ENCODE measurements at places on chromosomes 13 and 19. TPM values are rescaled to one million over a fixed set of nuclear protein-coding genes. Genes with fewer than 3 reads are reported as not detected.

The TGFB1 gene
- total RNA-seq = 155 TPM

The CPB2 gene
- not detected for total RNA-seq

The OVOL3 gene
- not detected for total RNA-seq

The PABPC3 gene
- total RNA-seq = 0.45 TPM

The CYP4F22 gene
- total RNA-seq = not detected

The KLHL1 gene
- not detected for total RNA-seq

The ZNF234 gene
- total RNA-seq = 9.0 TPM

DNA sequence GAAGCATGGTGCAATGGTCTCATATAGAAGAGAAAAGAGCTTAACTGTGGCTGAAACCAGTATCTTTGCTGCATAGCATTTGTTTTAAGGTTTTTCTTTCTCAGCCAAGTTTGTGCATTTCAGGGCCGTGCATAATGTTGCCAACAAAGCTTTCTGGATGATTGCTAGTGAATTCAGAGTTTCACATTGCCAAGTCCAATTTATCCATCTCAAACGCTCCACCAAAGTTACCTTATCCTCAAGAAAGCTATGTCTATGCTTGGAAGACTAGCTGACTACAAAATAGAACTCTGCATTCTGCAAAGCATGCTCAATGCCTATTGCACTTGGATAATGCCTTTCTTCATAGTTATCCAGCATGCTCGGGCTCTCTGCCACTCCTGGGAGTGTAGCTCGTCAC, 535.8 kb upstream of the SGCG start:
- DNase-seq = no peak

DNA sequence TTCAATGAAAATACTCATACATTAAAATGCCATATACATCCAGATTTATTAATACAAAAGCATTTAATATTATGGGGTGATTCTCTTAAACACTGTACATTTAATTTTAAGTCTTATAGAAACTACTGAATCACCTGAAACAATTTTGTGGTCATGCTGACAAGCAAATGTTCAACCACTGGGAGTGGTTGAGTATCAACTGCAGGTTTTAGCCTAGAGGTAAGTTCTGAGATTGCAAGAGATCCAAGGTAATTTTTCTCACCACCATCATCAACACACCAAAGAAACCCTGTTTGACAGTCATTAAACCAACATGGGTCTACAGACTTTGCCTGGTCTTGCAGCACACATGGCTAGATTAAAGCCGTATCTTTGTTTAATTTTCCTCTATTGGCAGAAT, 196.3 kb downstream of the LHFPL6 start:
- no peak for DNase-seq

DNA sequence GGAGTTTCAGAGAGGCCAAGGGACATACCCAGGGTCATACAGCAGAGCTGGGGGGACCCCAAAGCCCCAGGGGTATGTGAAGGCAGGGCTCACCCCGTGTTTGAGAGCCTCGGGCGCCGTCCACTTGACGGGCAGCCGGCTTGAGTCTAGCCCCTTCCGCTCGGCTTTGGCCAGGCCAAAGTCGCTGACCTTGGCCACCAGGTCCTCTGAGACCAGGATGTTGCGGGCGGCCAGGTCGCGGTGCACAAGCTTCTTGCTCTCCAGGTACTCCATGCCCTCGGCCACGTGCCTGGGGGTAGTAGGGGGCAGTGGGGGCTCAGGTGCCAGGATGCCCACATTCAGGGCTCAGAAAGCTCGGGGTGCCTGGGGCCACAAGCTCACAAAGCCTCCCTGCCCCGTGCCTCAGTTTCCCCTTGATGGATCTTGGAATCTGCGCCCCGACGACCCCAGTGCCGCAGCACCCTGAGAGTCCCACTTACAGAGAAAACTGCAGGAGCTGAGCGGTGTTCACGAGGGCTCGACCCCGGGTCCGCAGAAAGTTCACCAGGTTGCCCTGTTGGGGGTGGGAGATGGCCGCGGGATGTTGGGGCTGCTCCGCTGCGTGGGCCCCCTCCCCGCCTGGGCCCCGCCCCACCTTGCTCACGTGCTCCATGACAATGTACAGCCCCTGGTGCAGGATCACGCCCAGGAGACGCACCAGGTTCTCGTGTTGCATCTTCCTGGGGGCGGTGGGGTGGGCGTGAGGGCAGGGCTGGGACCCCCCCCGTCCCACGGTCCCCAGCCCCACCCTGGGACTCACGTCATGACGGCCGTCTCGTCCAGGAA, 7.1 kb downstream of the MATK start:
- DNase-seq = no peak

DNA sequence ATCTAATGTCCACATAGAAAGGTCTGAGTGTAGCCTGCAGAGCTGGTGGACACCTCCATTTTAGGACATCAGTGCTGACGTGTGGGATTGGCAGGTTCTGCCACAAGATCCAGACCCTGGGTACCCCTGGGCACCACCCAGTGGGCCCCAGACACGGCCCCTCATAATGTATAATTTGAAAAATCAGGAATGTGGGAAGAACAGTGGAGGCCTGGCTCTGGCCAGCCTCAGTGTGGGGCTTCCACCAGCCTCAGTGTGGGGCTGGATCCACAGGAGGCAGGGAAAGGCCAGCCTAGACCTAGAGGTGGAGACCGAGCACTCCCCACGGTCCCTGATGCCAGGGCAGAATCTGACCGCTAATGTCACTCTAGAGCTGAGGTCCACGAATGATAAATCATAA, 150.7 kb upstream of the SOX1 start:
- DNase-seq = no peak

- DNase-seq = no peak
These were observed 232.6 kb downstream of the UQCRFS1 start for GRCh38 chr19:28980236-28980868.

DNA sequence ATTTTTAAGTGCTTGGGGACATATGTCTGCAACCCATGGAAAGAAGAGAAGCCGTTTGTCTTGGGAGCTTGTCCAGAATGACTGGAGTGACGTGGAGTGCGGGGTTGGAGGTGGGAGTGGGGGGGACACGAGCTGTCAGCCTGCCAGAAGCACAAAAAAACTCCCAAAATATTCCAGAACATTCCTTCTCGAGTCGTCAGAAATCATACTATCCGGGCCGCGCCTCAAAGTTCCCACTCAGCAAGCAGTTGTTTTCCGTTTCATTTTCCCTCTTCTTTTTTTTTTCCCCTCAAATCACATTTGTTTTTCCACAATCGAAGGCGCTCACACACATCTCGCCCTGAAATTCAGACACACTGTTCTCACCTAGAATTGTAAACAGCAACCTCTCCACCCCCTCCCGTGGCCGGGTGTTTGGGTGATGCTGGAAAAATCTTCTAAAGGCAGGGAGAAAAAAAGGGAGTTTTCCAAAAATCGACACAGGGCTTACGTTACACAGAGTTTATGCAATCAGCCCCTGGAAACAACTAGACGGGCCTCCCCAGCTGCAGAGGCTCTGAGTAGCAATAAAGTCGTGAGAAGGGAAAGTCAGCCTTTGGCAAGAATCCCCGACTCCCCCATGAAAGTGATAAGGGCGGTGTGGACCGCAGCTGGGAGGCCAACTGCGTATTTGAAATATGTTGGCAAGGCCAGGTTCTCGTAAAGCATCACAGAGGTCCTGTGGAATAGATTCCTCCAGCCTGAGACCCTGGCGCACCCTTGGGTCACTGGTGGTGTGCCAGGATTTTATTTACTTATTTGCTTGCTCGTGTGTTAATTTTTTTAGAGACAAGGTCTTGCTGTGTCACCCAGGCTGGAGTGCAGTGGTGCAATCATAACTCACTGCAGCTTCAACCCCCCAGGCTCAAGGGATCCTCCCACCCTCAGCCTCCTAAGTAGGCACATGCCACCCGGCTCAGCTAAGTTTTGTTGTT, 31.2 kb upstream of the KLF2 start:
- DNase-seq = peak; percentile 96

- DNase-seq = no peak
These were observed 6.6 kb downstream of the C13orf46 start for GRCh38 chr13:113967206-113967720.

GRCh38 chr19:3914199-3914598, 18.7 kb upstream of the NMRK2 start:
- DNase-seq = no peak

GRCh38 chr19:34265221-34265650, 10.9 kb downstream of the GARRE1 start:
- no peak for DNase-seq

DNA sequence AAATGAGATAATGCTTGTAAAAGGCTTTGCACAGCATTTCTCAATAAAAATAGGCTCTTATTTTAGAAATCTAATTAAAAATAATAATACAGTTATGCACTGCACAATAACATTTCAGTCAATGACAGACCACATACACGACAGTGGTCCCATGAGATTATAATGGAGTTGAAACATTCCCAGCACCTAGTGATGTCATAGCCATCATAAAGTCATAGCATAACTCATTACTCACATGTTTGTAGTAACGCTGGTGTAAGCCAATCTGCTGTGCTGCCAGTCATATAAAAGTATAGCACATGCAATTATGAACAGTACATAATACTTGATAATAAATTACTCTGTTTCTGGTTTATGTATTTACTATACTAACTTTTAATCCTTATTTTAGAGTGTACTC, 12.7 kb upstream of the SERPINE3 start:
- no peak for DNase-seq

DNA sequence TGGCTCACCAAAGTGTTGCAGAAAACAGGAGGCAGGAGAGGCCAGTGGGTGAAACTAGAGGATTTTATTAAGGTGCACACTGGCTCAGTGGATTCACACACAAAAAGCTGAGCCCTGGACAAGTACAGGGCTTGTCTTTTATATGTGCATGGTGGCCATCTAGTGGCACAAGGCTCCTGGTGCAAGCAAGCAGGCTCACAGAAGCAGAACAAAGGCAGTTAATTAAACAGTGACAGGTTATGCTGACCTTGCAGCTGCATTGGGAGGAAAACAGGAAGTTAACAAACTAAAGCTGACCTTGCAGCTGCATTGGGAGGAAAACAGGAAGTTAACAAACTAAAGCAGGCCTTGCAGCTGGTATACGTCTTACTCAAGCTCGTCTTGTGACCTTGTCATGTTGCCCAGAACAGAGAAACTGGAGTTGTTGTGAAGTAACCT, 65.3 kb upstream of the ZNF681 start:
- no peak for DNase-seq

DNA sequence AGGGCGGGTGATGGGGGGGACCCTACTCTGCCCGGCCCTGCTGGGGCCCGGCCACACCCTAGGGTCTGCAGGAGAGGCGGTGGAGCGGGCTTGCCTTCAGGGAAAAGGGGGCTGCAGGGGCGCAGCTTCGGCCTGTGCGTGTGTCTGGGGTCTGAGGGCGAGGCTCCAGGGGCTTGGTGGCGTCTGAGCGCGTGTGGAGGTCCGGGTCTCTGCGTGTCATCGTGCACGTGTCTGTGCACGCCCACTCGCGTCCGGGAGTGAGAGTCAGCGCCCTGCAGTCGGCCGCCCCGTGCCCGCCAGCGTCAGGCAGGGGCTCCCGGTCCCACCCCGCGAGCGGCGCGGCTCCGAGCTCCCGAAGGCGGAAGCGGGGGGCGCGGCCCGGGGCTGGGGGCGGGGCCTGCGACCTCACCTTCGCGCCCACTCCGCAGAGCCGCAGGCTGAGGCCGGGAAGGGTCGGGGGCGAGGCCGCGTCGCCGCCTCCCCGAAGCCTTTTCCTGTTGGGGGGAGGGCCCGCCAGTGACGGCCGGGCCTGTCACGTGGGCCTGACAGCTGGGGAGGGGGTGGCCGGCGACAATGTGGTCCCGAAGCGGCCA, at the start of gene ARHGAP45:
ARHGAP45 (plus strand) TSS at position 420 of the 593 bp plus-strand sequence. CDS start 239 bp downstream, outside the sequence.
- no peak for DNase-seq

DNA sequence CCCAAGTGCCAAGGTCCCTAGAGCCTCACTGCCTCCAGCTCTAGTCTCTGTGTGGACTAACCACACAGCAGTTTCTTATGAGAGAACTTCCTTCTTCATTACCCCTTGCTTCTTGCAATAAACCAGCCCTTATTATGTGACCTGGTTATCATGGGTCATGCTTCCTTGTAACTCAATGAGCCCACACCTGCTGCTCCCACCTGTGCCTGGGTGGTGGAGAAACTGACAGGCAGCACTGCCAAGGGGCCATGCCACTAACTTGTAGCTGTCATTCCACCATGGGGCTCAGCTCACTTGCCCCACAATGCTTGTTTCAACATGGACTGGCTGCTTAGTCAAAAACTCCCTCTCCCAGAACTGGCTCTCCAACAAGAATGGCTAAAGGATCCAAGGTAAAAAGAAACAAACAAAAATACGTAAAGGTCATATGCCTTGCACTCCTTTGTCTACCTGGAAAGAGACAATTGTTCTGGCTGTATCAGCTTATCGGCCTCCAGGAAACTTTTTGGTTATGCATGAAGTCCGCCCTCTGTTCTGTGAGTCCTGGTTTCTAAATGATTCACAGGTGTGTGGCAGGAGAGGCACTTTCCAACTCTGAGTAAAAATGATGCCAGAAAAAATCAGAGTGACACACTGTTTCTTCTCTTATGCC, 446.4 kb downstream of the COG6 start:
- no peak for DNase-seq

- peak; percentile 32 for DNase-seq
These were observed 17.3 kb downstream of the CKM start for GRCh38 chr19:45305421-45305820.

DNA sequence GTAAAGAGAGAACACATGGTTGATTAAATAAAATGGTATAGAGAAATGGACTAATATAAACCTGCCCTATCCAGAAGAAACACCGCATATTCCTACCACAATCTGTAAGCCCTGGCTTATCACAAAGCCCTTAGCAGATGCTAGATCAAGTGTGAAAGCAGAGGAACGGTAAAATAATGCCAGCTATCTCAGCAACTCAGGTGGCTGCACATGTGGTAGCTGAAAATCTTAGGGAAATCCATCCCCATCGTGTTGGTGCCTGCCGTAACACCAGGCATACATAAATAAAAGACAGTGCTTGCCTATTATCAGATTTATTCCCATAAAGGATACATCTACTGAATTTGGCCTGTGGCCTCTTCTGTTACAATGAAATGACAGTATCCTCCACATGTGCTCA, 304.1 kb upstream of the MAB21L1 start:
- no peak for DNase-seq
